CD4-positive, alpha-beta T cell treated with Interleukin-6 for 4 hours (primary cell): ENCODE measurements at places on chromosomes 1 and 21.
A peak's percentile ranks its signal among the peaks of the same experiment; 100 is the strongest.

GRCh38 chr1:115428256-115428655 is 90.2 kb upstream of the NGF start:
- no peak for DNase-seq

- no peak for DNase-seq
These were observed 2.3 kb downstream of the ZZZ3 start for GRCh38 chr1:77680173-77680572.

- DNase-seq, result no peak
These were observed 3.1 kb upstream of the EVA1B start for GRCh38 chr1:36326499-36326898.

DNA sequence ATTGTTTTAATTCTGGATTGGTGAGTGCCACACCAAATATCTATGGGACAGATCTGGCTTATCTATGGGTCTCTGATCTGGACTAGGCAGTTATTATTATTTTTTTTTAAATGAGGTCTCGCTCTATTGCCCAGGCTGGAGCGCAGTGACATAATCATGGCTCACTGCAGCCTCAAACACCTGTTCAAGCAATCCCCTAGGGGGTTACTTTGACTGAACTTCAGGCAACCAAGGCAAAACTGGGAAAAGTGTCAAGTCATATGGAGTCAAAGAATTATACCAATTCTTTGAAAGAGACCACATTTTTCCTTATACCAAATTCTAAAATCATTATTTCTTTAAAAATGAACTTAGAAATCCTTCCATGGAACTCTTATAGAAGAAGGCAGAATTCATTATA is 129.1 kb upstream of the HOOK1 start:
- no peak for DNase-seq

DNA sequence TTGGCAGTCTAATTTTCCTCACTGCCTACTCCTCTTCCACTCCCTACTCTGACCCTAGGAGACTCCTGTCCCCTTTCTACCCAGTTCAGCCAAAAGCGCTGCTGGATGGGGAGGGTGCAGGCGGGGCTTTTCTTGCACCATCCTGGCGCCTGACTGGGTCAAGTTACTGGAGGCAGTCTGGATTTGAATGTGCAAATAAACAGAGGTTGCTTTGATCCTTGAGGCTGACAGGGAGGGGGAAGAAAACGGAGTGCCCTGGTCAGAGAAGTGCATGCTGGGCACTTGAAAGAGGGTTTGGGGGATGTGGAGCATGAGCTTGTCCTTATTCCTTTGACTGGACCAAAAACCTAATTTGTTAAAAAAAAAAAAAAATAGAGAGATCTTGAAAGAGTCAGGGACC is 76.8 kb upstream of the SOX13 start:
- no peak for DNase-seq

- no peak for DNase-seq
These were observed 19.2 kb downstream of the EBNA1BP2 start for GRCh38 chr1:43152866-43153265.

DNA sequence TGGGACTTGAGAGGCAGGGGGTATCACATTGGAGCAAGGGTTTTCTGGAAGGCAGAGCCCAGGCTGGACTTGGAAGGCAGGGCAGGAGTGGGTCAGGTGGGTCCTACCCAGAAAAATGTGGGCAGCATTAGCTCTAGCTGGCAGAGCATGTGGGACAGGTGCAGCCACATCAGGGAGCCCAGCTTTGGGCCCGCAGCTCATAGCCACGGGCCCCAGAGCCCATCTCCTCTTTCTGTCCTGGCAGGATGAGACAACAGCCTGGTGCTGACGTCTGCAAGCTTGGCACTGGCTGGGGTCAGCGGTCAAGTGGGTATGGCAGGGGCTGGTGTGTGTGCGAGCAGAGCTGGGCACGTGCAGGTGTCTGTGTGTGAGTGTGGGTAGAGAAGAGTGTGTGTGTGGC is 154.7 kb downstream of the GRIK3 start:
- DNase-seq, result no peak

DNA sequence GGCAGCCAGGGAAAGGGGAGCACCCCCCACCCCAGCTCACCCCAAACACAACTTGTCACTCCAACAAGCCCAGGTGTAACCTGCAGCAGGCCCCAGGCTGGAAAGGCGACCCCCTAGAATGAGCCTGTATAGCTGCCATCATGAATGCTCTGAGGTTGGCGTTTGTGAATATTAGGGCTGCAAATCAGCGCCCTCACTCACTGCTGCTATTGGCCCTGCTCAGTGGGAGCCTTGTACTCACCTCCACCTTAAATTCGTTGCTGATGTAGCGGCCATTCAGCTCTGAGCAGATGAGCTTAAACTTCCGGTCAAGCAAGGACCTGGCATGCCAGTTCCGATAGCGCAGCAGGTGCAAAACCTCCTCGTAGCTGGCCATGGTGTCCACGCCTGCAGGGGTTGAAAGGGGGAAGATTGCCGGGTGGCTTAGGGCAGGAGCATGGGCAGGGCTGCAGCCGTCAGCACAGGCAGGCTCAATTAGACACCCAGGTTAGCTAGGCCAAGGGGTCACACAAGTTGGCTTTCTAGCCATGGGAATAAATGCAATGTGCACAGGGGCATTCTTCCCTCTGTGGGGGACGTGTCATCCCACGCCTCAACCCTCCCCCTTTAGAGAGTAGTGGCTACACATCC is 81.7 kb downstream of the PIK3CD start:
- no peak for DNase-seq

- DNase-seq, result peak; percentile 28
These were observed 925 bp downstream of the PDE9A start for GRCh38 chr21:42654179-42654912.

DNA sequence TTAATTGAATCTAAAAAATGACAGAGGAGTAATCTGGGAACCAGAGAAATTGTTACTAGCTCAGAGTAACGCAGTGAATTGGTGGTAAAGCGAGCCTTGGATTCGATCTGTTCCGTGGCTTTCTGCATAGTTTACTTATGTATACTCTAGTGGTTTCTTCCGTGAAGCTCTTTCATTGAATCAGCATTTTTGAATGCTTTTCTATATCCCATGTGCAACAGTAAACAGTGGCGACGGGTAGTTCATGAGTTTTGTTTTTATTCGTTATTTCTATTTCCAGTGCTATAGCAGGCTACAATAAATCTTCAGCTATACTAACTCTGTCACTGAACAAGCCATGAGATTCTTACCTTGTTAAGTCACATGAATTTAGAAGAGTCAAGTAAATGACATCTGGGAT is 14.5 kb upstream of the MAP3K7CL start:
- no peak for DNase-seq
